Uterus (tissue), 4 donors: ENCODE measurements at places on chromosomes 16 and 17. TPM values are rescaled to one million over a fixed set of nuclear protein-coding genes. Genes with fewer than 3 reads are reported as not detected.

KRTAP1-5 gene
- not detected for total RNA-seq

GRCh38 chr17:61565213-61565612, 25.8 kb downstream of the NACA2 start:
- no peak for DNase-seq
- no peak overlapping the region for H3K27ac ChIP-seq
- H3K4me1 ChIP-seq, result no peaks in the 10 kb centered on the region
- no peaks in the 10 kb centered on the region for H3K27me3 ChIP-seq

DNA sequence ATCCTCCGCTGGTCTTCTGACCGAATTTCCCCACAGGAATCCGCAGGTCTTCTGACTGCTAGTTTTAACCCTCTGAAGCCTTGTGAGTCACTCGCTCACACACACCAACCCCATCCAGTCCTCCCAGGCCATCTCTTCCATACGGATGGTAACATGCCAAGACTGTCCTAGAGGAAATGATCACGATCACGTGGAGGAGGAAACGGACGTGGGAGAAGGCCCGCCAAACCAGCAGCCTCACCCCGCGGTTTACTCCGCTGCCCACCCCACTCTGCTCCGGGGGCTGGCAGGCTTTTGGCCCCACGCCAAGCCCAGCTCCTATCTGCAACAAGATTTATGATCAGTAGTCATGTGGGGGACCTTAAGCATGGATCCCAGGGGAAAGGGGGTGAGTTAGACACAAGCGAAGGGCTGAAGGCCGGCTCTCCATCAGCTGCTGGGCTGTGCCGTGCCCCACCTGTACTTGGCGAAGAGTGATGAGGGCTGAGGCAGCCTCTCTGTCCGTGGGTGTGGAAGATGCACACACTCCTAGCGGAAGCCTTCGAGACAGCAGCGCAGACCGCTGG, 1.5 kb upstream of the FAAP100 start:
- DNase-seq, result peak; percentile 67
- peak overlapping the region; percentile 81 for H3K4me3 ChIP-seq
- peaks cover 17% of the 10 kb centered on the region for H3K4me1 ChIP-seq
- peak overlapping the region; percentile 62 for H3K27ac ChIP-seq

GRCh38 chr17:19720631-19721426, 4.4 kb upstream of the SLC47A2 start:
- DNase-seq, result no peak
- H3K36me3 ChIP-seq, result no peaks in the 10 kb centered on the region
- H3K27ac ChIP-seq, result no peak overlapping the region
- no peaks in the 10 kb centered on the region for H3K27me3 ChIP-seq
- no peaks in the 10 kb centered on the region for H3K4me1 ChIP-seq

- no peaks in the 10 kb centered on the region for H3K27me3 ChIP-seq
- DNase-seq, result no peak
- H3K36me3 ChIP-seq, result no peaks in the 10 kb centered on the region
- H3K4me3 ChIP-seq, result no peak overlapping the region
- no peaks in the 10 kb centered on the region for H3K4me1 ChIP-seq
Measured at GRCh38 chr17:34386343-34386696, 23.3 kb upstream of the CCL1 start.

- peak overlapping the region; percentile 13 for H3K4me3 ChIP-seq
- no peaks in the 10 kb centered on the region for H3K27me3 ChIP-seq
- peak overlapping the region; percentile 82 for H3K27ac ChIP-seq
- DNase-seq, result no peak
Measured at GRCh38 chr17:27380551-27380950, 75.7 kb upstream of the KSR1 start.

GRCh38 chr16:83513008-83513755, 294.6 kb upstream of the HSBP1 start:
- no peaks in the 10 kb centered on the region for H3K27me3 ChIP-seq
- DNase-seq, result no peak
- no peak overlapping the region for H3K27ac ChIP-seq
- no peaks in the 10 kb centered on the region for H3K36me3 ChIP-seq

DNA sequence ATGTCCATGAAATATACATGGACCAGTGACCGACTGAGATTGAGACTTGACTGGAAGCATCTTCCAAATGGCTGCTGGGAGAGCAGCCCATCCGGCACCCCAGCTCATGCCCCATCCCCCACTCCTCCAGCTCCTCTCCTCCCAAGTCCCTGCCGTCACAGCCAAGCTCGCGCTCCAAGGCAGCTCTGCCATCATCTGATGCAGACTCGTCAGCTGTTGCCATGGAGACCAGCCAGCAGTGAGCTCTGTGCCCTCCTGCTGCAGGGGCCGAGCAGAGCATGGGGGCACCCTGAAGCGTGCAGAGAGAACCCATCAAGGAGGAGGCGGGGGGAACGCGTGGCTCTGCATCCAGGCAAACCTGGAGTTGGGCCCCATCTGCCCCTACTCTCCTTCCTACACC, 74.5 kb upstream of the TNRC6C start:
- no peak overlapping the region for H3K27ac ChIP-seq
- no peak overlapping the region for H3K4me3 ChIP-seq
